ENCODE measurements at places on chromosomes 7 and 10.
A peak's percentile ranks its signal among the peaks of the same experiment; 100 is the strongest.

DNA sequence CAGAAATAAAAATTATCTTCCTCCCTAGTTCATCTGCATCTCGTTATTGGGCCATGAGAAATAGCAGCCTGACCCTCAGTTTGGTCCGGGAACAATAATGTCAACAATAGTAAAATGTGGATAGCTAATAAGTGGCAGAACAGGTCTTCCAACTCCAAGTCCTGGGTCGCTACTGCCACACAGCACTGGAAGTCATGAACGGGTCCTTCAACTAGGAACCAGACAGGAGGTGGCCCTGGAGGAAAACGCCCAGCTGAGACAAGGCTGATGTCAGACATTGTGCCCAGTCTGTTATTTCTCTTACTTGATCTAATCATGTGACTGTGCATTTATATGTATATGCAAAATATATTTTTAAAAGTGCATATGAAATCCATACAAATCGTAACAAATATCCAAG, 51.8 kb downstream of the PYROXD2 start:
- DNase-seq = no peak

- DNase-seq = no peak
Measured at GRCh38 chr10:132138596-132138995, 48.2 kb upstream of the DPYSL4 start.

GRCh38 chr7:101465576-101466196, 103.0 kb downstream of the COL26A1 start:
- DNase-seq = no peak

- peak; percentile 72 for DNase-seq
Measured at GRCh38 chr10:89032141-89032891, 41.7 kb downstream of the FAS start.

GRCh38 chr10:103696411-103697145, 158.8 kb downstream of the SH3PXD2A start:
- peak; percentile 96 for DNase-seq

DNA sequence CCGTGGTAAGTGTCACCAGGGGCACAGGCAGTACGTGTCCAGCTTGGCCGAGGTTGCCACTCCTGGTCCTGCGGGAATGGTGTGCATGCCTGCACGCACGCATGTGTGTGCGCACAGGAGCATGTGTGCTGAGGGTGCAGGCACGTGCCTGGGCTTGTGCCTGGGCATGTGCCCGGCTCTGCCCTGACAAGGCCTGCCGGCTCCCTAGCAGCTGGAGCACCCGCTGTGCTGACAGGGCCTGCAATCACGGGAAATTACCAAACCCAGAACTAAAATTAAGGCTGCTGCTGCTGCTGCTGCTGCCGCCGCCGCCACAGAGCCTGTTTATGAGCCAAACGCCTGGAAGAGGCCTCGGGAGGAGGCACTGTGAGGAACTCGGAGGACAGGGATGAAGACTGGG, 28.7 kb downstream of the GHRHR start:
- DNase-seq = no peak

- no peak for DNase-seq
Measured at GRCh38 chr10:133185916-133186315, 25.9 kb downstream of the KNDC1 start.

DNA sequence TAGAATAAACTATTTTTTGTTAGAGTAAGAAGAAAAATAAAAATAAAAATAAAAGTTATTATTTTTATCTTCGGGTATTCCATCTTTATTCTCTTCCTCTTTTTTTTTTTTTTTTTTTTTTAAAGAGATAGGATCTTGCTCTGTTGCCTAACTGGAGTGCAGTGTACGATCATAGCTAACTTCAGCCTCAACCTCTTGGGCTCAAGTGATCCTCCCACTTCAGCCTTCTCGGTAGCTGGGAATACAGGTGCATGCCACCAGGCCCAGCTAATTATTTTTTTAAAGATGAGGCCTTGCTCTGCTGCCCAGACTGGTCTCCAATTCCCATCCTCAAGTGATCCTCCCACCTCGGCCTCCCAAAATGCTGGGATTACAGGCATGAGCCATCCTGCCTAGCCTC, 15.4 kb downstream of the STAM start:
- no peak for DNase-seq

DNA sequence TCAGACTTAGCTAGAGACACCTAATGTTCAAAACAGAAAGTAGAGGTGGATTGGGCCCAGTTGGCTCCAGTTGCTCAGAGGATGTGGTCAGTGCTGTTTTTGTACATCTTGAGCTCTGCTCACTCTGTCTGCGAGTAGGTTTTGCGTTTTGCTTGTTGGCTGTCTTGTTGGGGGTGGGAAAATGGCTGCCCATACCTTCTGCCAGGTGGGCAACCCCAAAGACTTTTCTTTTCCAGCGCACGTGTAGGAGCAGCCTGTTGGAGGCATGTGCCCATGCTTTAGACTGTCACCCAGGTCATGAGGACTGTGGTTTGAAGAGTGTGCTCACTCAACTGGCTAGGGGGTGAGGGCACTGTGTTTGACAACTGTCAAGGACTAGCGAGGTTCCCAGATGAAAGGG, 73.9 kb downstream of the KAT6B start:
- no peak for DNase-seq

DNA sequence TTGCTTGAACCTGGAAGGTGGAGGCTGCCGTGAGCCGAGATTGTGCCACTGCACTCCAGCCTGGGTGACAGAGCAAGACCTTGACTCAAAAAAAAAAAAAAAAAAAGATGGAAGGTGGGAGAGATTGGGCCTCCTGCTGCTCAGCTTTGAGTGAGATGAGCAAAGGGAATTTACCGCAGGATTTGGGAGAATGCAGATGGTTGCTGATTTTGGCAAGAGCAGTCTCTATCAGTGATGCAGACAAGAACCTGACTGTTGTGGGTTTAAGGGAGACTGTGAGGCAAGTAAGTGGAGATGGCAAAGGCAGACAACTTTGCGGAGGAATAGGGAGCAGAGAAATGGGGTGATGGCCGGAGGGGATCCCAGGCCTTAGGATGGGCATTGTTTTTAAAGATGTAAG, 1140.8 kb upstream of the AUTS2 start:
- peak; percentile 51 for DNase-seq

GRCh38 chr10:102064503-102064867, 664 bp upstream of the HPS6 start:
- DNase-seq = no peak

GRCh38 chr10:72126184-72126871, 38.0 kb upstream of the SPOCK2 start:
- peak; percentile 62 for DNase-seq

DNA sequence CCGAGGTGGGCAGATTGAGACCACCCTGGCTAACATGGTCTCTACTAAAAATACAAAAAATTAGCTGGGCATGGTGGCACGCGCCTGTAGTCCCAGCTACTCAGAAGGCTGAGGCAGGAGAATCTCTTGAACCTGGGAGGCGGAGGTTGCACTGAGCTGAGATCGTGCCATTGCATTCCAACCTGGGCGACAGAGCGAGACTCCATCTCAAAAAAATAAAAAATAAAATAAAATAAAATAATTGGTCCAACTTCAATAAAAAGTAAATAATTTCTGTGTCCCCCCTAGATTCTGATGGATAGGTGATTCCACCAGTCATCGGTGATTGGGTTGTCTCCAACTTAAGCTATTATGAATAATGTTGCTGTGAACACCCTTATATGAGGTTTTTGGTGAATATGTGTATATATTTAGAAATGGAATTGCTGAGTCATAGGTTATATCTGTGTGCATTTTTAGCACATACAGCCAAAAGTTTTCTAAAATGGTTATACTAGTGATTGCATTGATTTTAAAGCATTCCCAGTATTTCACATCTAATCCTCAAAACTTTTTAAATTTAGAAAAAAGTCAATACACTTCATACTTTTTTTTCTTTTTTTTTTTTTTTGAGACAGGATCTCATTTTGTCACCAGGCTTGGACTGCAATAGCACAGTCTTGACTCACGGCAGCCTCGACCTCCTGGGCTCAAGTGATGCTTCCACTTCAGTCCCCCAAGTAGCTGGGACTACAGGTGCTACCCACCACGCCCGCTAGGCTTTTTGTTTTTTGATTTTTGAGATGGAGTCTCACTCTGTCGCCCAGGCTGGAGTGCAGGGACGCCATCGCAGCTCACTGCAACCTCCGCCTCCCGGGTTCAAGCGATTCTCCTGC, 13.7 kb upstream of the SRPK2 start:
- peak; percentile 65 for DNase-seq

- no peak for DNase-seq
Measured at GRCh38 chr7:128882134-128882533, 19.5 kb downstream of the ATP6V1F start.

DNA sequence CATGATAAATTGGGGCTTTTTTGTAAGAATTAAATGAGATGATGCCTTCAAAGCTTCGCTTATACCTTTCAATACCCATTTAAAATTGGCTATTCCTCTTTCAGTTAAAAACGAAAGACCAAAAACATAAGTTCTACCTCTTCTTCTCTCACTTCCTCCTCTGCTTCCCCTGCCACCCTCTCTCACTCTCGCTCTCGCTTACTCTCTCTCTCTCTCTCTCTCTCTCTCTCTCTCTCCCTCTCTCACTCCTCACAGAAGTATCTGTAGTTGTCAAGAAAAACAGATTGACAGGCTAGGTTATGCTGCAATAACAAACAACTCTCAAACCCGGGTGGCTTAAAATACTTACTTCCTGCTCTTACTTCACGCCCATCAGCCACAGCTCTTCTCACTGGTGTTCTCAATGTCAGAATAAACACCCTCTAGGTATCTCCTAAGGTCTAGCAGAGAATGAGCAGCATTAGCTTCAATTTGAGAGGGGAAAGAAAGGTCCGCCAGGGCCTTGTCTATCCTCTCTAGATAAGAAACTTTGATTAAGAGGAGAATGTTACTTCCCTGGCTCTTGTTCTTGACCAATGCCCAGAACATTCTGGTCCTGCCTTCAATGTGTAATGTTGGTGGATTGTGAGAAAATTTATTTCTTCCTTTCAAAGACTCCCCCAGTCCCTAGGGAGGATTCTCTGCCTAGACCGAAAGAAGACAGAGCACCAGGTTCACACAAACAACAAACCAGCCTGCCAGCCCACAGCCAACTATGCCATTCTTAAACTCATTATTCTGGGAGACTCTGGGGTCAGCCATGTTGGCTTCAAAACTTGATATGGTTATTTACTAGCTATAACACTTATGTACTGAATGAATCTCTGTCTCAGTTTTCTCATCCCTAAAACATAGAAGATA, 1028.7 kb downstream of the XPNPEP1 start:
- no peak for DNase-seq

- no peak for DNase-seq
Measured at GRCh38 chr7:40598915-40599314, 464.1 kb downstream of the SUGCT start.

GRCh38 chr7:20264623-20265022, 47.4 kb upstream of the MACC1 start:
- DNase-seq = no peak

DNA sequence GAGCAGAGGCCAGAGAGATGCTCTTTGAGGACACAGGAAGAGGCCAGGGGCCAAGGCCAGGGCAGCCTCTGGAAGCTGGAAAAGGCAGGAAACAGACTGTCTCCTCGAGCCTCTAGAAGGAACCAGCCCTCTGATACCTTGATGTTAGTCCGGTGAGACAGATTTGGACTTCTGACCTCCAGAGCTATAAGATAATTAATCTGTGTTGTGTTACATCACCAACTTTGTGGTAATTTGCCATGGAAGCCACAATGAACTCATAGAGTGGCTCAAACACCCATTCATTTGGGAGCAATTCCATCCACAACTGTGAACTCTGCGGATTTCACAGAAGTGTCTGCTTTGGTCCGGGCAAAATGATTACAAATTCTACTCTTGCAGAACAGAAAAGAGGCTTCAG, 48.7 kb downstream of the OAT start:
- DNase-seq = no peak

- peak; percentile 37 for DNase-seq
Measured at GRCh38 chr7:30563326-30563942, 31.2 kb upstream of the GARS1 start.

DNA sequence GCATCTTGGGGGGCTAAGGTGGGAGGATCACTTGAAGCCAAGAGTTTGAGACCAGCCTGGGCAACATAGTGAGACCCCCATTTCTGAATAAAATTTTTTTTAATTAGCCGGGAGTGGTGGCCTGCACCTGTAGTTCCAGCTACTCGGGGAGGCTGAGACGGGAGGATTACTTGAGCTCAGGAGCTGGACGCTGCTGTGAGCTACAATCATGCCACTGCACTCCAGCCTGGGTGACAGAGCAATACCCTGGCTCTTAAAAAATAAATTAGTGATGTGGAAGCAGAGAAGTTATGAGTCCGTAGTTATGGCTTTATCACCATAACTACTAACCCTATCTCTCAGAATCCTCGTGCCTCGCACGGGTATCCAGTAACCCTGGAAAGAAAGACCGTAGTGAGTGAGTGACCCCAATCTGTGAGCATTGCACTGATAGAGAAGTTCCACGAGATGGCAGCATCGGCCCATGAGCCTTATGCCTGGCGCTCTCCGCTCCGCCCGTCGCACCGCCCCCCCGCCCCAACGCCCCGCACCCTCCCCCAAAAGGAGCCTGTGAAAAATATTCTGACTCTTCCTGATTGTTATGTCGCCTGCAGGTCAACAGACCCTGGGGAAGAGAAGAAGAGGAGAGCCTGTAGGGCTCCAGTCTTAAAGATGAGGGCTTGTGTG, 4.9 kb upstream of the SLC29A3 start:
- peak; percentile 58 for DNase-seq

DNA sequence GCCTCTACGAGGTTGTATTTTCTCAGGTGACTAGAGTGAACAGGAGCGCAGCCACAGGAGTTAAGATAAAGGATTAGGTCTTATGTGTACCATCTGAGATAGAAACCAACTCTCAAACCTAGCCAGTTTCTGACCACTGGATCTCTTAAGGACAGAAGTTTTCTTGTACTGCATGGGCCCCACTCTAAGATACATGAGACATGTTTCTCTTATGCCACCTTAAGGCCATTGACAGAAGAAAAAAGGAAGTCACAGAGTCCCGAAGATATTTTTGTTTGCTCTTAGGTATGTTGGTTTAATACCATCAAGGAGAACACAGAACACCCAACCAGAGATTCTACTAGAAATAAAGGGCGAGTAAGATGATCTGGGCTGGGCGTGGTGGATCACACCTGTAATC, 335.8 kb downstream of the FRMD4A start:
- DNase-seq = no peak

DNA sequence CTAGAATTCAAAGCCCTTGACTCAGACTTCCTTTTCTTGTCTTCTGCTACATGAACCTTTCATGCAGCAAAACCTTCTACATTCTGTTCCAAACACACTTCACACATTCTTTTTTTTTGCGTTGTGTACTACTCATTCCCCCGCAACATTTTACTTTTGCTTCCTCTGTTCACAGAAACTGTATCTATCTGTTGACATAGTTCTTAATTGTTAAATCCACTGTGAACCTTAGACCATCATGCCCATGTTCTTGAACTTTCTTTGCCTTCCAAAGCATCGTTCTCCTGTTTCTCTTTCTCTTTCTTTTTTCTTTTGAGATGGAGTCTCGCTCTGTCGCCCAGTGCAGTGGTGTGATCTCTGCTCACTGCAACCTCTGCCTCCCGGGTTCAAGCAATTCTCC, 14.2 kb downstream of the CCSER2 start:
- no peak for DNase-seq
